ENCODE measurements at places on chromosomes 16 and 17. TPM values are rescaled to one million over a fixed set of nuclear protein-coding genes. Genes with fewer than 3 reads are reported as not detected.
A peak's percentile ranks its signal among the peaks of the same experiment; 100 is the strongest.

GRCh38 chr17:77471984-77472461 lies 331.3 kb downstream of the SEC14L1 start:
- H3K4me3 ChIP-seq: no peak overlapping the region
- H3K36me3 ChIP-seq: peaks cover 23% of the 10 kb centered on the region
- H3K27ac ChIP-seq: no peak overlapping the region
- DNase-seq: no peak
- H3K4me1 ChIP-seq: peaks cover 47% of the 10 kb centered on the region

- H3K27ac ChIP-seq: no peak overlapping the region
- no peak overlapping the region for H3K4me3 ChIP-seq
- no peaks in the 10 kb centered on the region for H3K4me1 ChIP-seq
These were observed 122.0 kb downstream of the IRF8 start for GRCh38 chr16:86020971-86021370.

DNA sequence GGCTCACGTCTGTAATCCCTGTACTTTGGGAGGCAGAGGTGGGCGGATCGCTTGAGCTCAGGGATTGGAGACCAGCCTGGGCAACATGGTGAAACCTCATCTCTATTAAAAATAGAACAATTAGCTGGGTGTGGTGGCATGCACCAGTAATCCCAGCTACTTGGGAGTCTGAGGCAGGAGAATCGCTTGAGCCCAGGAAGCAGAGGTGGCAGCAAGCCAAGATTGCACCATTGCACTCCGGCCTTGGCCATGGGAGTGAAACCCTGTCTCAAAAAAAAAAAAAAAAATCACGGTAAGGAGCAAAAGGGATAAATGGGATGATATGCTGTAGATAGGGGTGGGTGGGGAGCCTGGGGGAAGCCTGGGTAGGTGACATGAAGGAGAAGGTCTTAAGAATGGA lies 20.4 kb upstream of the TMEM98 start:
- no peak for DNase-seq
- H3K4me1 ChIP-seq: peaks cover 9% of the 10 kb centered on the region
- H3K27ac ChIP-seq: no peak overlapping the region
- no peaks in the 10 kb centered on the region for H3K36me3 ChIP-seq
- no peaks in the 10 kb centered on the region for H3K27me3 ChIP-seq

GRCh38 chr16:17125671-17126070 lies 345.1 kb downstream of the XYLT1 start:
- H3K36me3 ChIP-seq: no peaks in the 10 kb centered on the region
- no peak overlapping the region for H3K4me3 ChIP-seq
- no peak for DNase-seq

DNA sequence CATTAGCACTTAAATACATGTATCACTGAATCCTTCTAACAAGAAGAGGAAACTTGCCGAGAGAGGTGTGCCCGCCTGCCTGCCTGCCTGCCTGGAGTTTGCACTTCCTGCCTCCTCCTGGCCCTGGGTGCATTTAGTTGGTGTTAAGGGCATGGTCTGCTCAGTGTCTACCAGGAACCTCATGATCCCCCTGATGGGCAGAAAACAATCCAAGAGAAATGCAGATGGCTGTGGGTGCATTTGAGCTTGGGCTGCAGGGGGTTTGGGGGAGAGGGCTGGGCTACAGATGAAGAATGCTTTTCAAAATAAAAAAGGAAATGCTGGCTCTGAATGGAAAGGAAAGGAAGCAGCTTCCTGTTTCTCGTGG lies 10.1 kb downstream of the KSR1 start:
- no peaks in the 10 kb centered on the region for H3K36me3 ChIP-seq
- no peak overlapping the region for H3K27ac ChIP-seq
- H3K4me3 ChIP-seq: no peak overlapping the region

DNA sequence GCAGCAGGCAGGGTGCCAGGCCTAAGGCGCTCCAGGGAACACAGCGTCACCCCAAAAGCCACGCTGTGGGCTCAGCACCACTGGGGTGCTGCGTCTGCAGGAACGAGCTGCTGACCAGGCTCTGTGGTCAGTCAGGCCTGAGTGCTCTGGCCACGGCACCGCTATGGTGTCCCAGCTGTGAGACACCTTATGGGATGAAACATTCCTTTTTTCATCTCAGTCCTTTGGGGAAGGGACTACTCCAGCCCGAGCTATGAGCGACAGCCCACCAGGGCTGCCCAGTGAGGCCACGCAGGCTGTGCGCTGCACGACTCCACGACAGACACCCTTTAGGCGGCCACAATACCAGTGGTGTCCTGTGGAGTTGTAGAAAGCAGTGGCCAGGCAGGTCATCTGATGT lies 11.1 kb downstream of the MGAT5B start:
- H3K4me3 ChIP-seq: no peak overlapping the region
- H3K27me3 ChIP-seq: no peaks in the 10 kb centered on the region
- H3K27ac ChIP-seq: no peak overlapping the region
- DNase-seq: no peak
- no peaks in the 10 kb centered on the region for H3K4me1 ChIP-seq
- H3K36me3 ChIP-seq: peaks cover 7% of the 10 kb centered on the region

GRCh38 chr17:82602986-82603710 lies 45.1 kb downstream of the WDR45B start:
- no peak overlapping the region for H3K27ac ChIP-seq
- DNase-seq: no peak
- no peak overlapping the region for H3K4me3 ChIP-seq
- no peaks in the 10 kb centered on the region for H3K4me1 ChIP-seq

GRCh38 chr16:69494991-69495392 lies 70.6 kb downstream of the CYB5B start:
- H3K4me1 ChIP-seq: no peaks in the 10 kb centered on the region
- no peak overlapping the region for H3K4me3 ChIP-seq
- DNase-seq: peak; percentile 3
- no peak overlapping the region for H3K27ac ChIP-seq
- no peaks in the 10 kb centered on the region for H3K36me3 ChIP-seq

- peak overlapping the region; percentile 99 for H3K27ac ChIP-seq
- H3K4me1 ChIP-seq: peaks cover 36% of the 10 kb centered on the region
These were observed 55.4 kb downstream of the VAC14 start for GRCh38 chr16:70745536-70746025.

DNA sequence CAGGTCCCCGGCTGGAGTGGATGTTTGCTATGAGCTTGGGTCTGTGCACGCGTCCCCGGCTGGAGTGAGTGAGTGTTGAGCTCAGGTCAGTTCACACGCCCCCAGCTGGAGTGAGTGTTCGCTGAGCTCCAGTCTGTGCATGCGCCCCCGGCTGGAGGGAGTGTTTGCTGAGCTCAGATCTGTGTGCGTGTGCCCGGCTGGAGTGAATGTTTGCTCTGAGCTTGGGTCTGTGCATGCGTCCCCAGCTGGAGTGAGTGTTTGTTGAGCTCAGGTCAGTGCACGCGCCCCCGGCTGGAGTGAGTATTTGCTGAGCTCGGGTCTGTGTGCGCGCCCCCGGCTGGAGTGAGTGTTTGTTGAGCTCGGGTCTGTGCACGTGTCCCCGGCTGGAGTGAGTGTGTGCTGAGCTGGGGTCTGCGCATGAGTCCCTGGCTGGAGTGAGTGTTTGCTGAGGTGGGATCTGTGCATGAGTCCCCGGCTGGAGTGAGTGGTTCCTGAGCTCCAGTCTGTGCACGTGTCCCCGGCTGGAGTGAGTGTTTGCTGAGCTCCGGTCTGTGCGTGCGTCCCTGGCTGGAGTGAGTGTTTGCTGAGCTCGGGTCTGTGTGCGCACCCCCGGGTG lies 284.2 kb downstream of the SNX29 start:
- no peaks in the 10 kb centered on the region for H3K36me3 ChIP-seq
- no peak overlapping the region for H3K4me3 ChIP-seq
- no peaks in the 10 kb centered on the region for H3K4me1 ChIP-seq
- no peaks in the 10 kb centered on the region for H3K27me3 ChIP-seq
- no peak overlapping the region for H3K27ac ChIP-seq
- no peak for DNase-seq

DNA sequence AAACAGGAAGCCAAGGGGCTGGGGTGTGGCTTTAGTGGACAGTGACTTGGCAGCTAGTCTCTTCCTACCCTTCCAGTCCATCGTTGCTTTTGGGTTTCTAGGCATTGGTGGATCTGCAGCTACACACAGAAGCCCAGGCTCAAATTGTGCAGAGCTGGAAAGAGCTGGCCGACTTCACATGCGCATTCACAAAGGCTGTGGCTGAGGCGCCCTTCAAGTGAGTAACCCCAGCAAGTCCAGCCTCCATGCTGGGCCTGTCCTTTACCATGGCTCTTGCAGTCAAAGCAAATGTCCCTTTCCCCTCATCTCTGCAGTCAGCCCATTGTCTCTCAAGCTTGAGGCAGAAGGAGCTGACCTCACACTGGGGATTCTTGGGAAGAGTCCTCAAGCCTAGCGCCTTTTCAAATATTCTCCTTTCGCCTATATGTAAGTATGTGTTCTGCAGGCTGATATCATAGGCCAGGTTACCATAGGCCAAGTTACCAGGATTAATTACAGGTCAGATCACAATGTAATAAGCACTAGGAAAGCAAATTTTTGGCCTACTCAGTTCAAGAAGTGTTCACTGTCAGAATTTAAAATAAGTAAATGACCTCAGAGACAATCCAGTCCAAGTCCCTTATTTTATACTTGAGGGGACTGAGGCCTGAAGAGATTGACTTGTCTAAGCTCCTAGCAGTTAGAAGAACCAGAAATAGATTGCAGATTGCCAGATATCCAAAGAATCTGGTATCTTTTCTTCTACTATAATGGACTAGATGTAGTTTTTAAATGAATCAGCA lies 6.5 kb downstream of the EME1 start:
- H3K27ac ChIP-seq: no peak overlapping the region
- no peaks in the 10 kb centered on the region for H3K27me3 ChIP-seq
- DNase-seq: no peak
- H3K4me3 ChIP-seq: no peak overlapping the region

GRCh38 chr17:22506231-22506630 lies 813.9 kb downstream of the KCNJ18 start:
- H3K4me3 ChIP-seq: no peak overlapping the region
- no peak overlapping the region for H3K27ac ChIP-seq
- no peaks in the 10 kb centered on the region for H3K27me3 ChIP-seq

DNA sequence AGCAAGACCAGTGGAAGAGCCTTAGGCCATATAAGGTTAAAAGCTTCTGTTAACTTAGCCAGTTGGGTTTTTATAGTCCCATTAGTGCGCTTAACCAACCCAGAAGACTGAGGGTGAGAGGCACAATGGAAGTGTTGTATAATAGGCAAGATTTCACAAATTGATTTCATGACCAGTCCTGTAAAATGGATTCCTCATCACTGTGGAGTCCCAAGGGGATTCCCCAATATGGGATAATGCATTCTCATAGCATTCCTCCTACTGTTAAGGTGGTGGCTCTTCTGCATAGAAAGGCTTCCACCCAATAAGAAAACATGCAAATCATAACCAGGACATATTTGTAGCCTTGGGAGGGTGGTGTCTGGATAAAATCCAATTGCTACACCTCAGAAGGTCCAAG lies 22.1 kb upstream of the B4GALNT2 start:
- H3K4me1 ChIP-seq: peaks cover 35% of the 10 kb centered on the region
- H3K27me3 ChIP-seq: no peaks in the 10 kb centered on the region
- no peaks in the 10 kb centered on the region for H3K36me3 ChIP-seq
- H3K27ac ChIP-seq: 0 out of 2 replicates have a peak overlapping the region, but pooled peaks have one; percentile 15
- DNase-seq: peak; percentile 44

DNA sequence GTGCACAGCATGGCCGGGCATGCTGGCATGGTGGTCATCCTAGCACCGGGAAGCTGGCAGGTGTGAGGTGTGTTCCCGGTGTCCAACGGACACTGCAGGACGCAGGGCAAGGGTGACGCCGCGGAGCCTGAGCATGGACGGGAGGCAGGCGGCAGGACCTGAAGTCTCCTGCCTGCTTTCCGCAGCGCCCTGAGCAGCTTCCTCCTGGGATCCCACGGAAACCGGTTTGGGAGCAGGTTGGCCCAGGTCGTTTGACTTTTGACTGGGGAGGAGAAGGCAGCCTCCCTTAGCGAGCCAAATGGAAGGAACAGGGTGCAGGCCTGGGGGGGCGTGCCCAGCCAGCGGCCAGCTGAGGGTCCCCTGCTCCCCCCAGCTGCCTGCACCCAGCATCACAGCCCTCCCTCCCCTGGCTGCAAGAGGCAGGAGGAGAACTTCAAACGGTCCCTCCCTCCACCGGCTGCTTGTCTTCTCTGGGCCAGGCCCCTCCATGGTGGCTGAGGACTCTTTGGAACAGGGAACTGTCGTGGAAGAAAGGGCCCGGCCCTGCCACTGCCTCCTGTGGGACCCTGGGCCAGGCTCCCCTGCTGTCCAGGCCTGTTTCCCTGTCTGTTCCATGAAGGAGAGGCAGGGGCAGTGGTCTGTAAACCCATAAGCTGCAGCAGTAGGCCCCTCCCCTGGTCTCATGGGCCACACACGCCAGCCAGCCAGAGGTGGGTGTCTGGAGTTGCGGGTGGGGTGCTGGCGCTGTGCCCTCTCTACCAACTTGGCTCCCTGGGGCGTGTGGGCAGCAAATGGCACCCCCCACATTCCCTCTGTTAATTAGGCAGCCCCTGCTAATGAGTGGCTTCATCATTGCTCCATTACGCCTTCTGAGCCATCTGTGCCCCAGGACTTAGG lies 7.8 kb upstream of the ADGRG1 start:
- peak overlapping the region; percentile 76 for H3K4me3 ChIP-seq
- H3K27ac ChIP-seq: peak overlapping the region; percentile 99
- peak; percentile 81 for DNase-seq

- no peak overlapping the region for H3K4me3 ChIP-seq
- H3K27ac ChIP-seq: no peak overlapping the region
- DNase-seq: no peak
- H3K27me3 ChIP-seq: no peaks in the 10 kb centered on the region
- no peaks in the 10 kb centered on the region for H3K36me3 ChIP-seq
- no peaks in the 10 kb centered on the region for H3K4me1 ChIP-seq
These were observed 22.5 kb upstream of the MYO1D start for GRCh38 chr17:32899236-32900013.

DNA sequence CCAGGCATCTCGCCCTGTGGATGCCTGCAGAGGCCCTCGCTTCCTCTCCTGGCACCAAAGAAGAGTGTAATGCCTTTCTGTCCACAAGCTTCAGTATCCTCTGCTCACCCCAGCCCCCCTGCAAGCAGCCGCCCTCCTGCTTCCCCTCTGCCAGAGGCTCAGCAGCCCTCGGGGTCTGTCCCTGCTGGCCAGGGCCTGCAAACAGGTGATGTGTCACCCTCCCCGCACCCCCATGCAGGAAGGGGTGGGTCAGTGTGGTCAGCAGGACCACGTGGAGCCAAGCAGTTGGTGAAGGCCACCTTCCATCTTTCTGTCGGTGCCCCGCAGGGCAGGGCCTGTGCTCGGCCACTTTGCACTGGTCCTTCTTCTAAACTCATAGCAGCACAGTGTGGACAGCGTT lies 129.9 kb upstream of the CIBAR2 start:
- no peak overlapping the region for H3K4me3 ChIP-seq
- DNase-seq: no peak
- no peaks in the 10 kb centered on the region for H3K4me1 ChIP-seq
- no peaks in the 10 kb centered on the region for H3K36me3 ChIP-seq
- H3K27me3 ChIP-seq: no peaks in the 10 kb centered on the region

GRCh38 chr17:72122765-72123529 lies 2.1 kb downstream of the SOX9 start:
- H3K4me1 ChIP-seq: peaks cover 53% of the 10 kb centered on the region
- no peaks in the 10 kb centered on the region for H3K27me3 ChIP-seq
- H3K36me3 ChIP-seq: peaks cover 33% of the 10 kb centered on the region
- peak overlapping the region; percentile 85 for H3K4me3 ChIP-seq
- H3K27ac ChIP-seq: peak overlapping the region; percentile 16
- DNase-seq: peak; percentile 52

GRCh38 chr17:63275318-63275970 lies 170.7 kb downstream of the CYB561 start:
- peaks cover 67% of the 10 kb centered on the region for H3K4me1 ChIP-seq
- no peaks in the 10 kb centered on the region for H3K36me3 ChIP-seq
- DNase-seq: peak; percentile 99
- peak overlapping the region; percentile 91 for H3K27ac ChIP-seq

GRCh38 chr16:2675021-2675420 lies 7.3 kb upstream of the KCTD5 start:
- no peaks in the 10 kb centered on the region for H3K36me3 ChIP-seq
- no peak overlapping the region for H3K27ac ChIP-seq
- no peak overlapping the region for H3K4me3 ChIP-seq
- H3K27me3 ChIP-seq: no peaks in the 10 kb centered on the region

Gene GP1BA
- total RNA-seq: not detected

Gene GPR142
- total RNA-seq: not detected

Gene FOXN1
- total RNA-seq: not detected

Gene AMFR
- total RNA-seq: 98.9 TPM
